PC-3 (cell line): ENCODE measurements at places on chromosomes 3 and 15. TPM values are rescaled to one million over a fixed set of nuclear protein-coding genes. Genes with fewer than 3 reads are reported as not detected.
A peak's percentile ranks its signal among the peaks of the same experiment; 100 is the strongest.

Gene SIDT1
- total RNA-seq, result 14.1 and 18.4 TPM in 2 replicates

Gene SI
- total RNA-seq, result not detected in 2 replicates

Gene ARRDC4
- 7.1 TPM in 2 replicates for total RNA-seq

Gene TEX55
- 0.33 TPM in 1 of 2 replicates, not detected in the other for total RNA-seq

Gene FES
- 2.8 and 11.5 TPM in 2 replicates for total RNA-seq

DNA sequence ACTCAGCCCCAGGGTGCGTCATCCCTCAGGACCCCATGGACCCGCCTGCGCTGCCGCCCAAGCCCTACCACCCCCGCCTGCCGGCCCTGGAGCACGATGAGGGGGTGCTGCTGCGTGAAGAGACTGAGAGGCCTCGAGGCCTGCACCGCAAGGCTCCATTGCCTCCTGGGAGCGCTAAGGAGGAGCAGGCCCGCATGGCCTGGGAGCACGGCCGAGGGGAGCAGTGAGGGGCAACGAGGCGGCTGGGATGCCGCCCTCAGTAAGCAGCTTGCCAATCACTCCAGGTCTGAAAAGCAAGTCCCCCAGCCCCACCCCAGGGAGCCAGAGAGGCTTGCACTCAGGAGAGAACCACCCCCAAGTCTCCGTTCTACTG lies 3.8 kb upstream of the MANF start:
- peaks cover 3% of the 10 kb centered on the region for H3K36me3 ChIP-seq
- H3K27ac ChIP-seq, result no peak overlapping the region
- DNase-seq, result no peak

DNA sequence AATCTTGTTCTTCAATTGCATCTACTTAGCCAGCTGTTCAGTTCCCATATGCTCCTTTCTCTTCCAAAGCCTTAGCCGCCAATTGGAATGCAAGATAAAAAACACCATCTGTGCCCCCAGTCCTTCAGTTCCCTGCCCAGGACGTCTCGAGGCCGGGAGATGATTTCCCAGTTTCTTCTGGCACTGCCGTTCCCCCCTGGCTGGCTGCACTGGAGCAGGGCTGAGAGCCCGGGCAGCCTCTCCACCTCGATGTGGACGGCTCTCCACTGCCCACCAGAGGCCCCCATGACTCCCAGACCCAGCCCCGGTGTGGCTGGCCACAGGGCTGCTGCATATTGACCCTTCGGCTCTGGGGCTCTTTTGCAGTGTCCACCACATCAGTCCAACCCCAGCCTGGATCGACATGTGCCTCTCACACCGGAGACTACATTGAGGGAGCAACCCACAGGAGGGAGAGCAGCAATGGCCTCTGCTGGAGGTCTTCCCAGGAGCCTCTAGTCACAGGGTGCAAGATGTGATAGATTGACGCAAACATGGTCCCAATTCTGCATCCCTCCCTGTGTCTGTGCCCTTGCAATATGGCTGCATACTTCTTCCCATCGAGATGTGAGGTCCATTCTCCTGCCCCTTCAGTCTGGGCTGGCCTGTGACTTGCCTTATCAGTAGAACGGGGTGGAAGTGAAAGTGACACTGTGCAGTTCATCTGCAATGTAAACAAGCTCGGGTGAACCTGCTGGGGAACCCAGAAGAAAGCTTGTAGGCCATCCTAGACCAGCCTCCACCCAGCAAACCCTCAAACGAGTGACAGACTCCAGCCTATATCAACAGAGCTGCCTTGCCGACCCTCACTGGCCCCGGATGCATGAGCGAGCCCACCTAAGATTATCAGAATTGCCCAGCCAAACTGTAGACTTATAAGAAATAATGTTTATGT lies 52.3 kb upstream of the PRR20G start:
- H3K27ac ChIP-seq, result no peak overlapping the region
- no peaks in the 10 kb centered on the region for H3K36me3 ChIP-seq

- H3K4me1 ChIP-seq, result peaks cover 51% of the 10 kb centered on the region
- peak overlapping the region; percentile 87 for H3K27ac ChIP-seq
- H3K27me3 ChIP-seq, result no peaks in the 10 kb centered on the region
These were observed 3.3 kb downstream of the HES1 start for GRCh38 chr3:194139071-194139813.

DNA sequence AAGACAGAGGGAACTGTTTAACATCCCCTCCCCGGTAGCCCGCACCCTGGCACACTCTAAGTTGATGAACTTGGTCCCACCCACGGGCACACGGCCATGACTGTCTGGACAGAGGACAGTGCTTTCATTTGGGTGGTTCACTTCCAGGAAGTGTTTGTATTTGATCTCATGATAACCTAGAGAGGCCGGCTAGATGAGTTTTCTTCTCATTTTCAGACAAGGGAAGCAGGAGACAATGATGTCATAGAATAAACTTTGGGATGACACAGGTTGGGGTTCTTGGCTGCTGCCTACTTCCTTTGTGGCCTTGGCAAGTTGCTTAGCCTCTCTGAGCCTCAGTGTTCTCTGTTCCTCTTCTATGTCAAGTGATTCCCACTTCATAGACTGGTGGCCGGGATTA lies 16.1 kb upstream of the LYSMD4 start:
- peak; percentile 49 for DNase-seq
- no peaks in the 10 kb centered on the region for H3K27me3 ChIP-seq
- H3K27ac ChIP-seq, result no peak overlapping the region
- no peaks in the 10 kb centered on the region for H3K36me3 ChIP-seq
- H3K4me3 ChIP-seq, result no peak overlapping the region

DNA sequence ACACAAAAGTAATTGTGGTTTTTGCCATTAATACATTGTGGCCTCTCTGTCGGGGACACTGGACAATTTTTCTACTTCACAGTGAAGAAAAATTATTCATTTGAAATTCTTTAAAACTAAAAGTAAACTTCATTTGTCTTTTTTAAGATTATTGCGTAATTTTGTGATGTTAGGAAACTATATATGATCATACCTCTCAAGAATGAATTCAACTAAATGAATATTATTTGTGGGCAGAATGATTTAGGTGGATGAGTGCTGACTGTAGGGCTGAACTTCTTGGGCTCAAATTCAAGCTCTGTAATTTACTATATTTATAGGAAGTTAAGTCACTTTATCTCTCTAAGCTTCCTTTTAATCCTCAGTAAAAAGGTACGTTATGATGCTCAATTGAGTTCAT lies 441.2 kb downstream of the ROBO1 start:
- H3K27me3 ChIP-seq, result peaks cover 17% of the 10 kb centered on the region
- no peak overlapping the region for H3K4me3 ChIP-seq
- no peak overlapping the region for H3K27ac ChIP-seq
- no peaks in the 10 kb centered on the region for H3K36me3 ChIP-seq

DNA sequence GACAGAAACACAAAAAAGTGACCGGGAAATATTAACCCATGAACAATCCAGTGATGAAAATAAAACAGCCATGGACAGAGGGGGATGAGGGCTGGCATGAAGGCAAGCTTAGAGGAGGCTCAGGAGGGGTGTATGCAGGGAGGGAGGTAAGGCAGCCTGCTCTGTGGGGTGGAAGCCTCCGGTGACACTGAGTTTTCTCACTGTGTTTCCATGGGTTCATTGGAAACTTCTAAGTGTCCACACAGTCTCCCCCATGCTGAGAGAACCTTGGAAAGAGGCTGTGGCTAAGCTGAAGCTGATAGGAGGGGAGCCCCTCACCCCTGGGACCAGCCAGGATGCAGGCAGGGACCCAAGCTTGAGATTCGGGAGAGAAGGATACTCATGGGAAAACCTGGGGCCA lies 6.8 kb upstream of the SKOR1 start:
- H3K4me1 ChIP-seq, result no peaks in the 10 kb centered on the region
- no peak for DNase-seq
- no peak overlapping the region for H3K4me3 ChIP-seq
- peaks cover 21% of the 10 kb centered on the region for H3K27me3 ChIP-seq
- no peak overlapping the region for H3K27ac ChIP-seq

GRCh38 chr3:45210308-45211041 lies 15.6 kb downstream of the TMEM158 start:
- no peaks in the 10 kb centered on the region for H3K27me3 ChIP-seq
- DNase-seq, result peak; percentile 92
- H3K27ac ChIP-seq, result no peak overlapping the region
- H3K4me1 ChIP-seq, result peaks cover 13% of the 10 kb centered on the region
- no peaks in the 10 kb centered on the region for H3K36me3 ChIP-seq

DNA sequence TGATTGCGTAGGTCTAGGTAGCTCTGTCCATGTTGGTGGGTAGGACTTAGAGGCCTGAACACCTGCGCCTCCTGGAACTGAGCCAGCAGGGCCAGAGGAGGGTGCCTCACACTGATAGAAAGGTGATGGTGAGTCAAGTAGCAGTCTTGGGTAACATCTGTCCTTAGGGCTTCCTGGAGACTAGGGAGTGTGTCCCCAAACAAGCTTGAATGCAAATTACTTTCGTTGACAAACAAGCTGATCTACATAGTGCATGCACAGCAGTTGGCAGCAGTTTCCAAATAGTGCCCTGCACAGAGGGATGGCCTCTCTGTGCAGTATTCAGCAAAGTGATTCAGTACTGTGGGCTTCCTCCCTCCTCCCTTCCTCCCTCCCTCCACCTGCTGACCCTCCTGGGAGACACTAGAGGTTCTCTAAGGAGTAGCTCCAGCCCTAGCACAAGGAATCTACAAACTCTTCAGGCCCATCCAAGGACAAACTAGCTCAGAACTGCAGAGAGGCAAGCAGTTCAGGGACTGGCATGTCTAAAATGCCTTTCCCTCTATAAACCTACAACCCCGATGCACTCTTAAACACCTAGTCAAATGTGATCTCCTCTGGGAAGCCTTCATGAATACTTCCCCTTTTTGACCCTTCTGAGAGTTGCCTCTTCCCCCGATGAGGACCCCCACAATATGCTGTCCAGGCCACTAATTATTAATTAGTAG lies 61.0 kb downstream of the TLE3 start:
- no peak overlapping the region for H3K27ac ChIP-seq
- H3K4me1 ChIP-seq, result no peaks in the 10 kb centered on the region
- H3K36me3 ChIP-seq, result no peaks in the 10 kb centered on the region
- peak; percentile 28 for DNase-seq

DNA sequence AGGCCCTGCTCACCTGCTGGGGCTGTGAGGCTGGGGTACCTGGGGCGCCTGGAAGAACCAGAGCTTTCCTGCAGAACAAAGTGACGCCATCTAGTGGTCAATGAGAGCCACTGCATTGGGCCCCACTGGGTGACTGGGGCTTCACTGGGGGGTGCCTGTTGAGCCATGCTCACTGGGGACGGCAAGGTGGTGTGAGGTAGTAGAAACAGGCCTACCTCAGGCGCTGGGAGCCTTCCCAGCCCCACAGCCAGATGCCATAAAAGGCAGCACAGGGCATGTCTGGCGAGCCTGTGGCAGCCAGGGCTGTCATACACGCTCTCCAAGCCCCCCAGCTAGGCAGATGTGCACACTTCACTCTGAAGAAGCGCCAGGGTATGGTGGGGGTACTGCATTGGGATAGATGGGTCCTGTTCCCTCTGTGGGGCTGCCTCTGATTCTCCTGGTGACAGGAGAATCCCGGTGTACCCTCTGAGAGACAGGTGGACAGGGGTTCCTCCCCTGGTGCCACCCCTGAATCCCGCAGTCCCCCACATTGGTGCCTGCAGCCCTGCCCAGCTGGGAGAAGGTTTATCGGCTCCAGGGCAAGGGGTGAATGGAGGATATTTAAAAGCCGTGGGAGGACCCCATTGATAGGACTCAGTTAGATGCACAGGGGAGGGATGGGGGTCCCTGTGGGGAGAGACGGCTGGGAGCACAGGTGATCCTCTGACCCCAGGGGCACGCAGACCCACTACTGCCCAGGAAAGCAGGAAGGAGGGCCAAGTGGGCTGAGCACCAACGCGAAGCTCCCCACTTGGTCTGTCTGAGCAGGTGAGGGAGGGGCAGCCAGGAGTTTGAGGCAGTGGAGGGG lies 178.8 kb downstream of the NSMCE3 start:
- DNase-seq, result peak; percentile 41
- H3K4me3 ChIP-seq, result no peak overlapping the region
- no peak overlapping the region for H3K27ac ChIP-seq
- no peaks in the 10 kb centered on the region for H3K36me3 ChIP-seq

DNA sequence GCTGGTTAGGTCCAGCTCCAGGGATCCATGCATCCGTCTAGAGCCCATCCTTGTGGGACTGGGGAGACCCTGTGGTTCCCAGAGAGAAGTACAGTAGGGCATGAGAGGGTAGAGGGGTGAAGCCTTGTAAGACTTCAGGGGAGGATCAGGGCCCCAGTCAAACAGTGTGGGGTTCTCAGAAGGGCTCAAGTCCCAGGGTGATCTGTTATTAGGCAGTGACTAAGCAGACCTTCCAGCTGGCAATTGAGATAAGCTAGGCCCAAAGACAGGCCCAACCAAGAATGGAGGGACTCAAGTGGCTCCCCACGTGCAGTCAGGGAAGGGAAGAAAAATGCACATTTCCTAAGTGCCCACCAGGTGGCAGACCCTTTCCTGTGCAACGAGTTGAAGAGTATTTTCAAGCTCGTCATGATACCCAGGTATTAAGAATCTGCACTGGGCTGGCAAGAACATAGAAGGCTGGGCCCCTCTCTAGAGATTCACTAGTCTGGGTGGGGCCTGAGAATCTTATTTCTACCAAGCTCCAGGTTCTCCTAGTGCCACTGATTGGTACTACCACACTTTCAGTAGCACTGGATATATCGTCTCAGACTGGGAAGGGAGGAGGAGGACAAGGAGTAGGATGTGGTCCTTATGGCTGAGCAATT lies 240.8 kb downstream of the NR1D2 start:
- H3K27me3 ChIP-seq, result no peaks in the 10 kb centered on the region
- no peak overlapping the region for H3K27ac ChIP-seq
- H3K4me3 ChIP-seq, result no peak overlapping the region
- H3K36me3 ChIP-seq, result no peaks in the 10 kb centered on the region

DNA sequence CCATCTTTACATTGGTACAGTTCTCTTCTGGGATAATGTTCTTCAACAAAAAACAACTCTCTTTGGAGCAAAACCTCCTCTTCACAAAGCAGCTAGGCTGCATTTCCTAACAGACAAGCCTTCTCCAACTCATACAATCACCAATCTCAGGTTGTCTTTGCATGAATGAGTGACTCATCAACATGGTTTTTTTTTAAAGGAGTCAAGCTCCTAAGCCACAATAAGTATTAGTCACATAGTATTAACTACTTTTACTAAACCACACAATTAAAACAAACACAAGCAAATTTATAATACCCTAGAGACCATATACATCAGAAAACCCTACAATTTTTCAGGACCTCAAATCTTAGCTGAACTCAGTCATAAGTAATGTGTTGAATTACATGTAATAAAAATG lies 137.4 kb downstream of the TBC1D5 start:
- DNase-seq, result peak; percentile 92
- H3K27ac ChIP-seq, result peak overlapping the region; percentile 38
- H3K4me3 ChIP-seq, result no peak overlapping the region
- no peaks in the 10 kb centered on the region for H3K36me3 ChIP-seq
- peaks cover 25% of the 10 kb centered on the region for H3K4me1 ChIP-seq

- H3K4me1 ChIP-seq, result no peaks in the 10 kb centered on the region
- no peak for DNase-seq
- H3K36me3 ChIP-seq, result no peaks in the 10 kb centered on the region
- no peak overlapping the region for H3K4me3 ChIP-seq
These were observed 55.4 kb downstream of the EOMES start for GRCh38 chr3:27666708-27667107.
